Mammary epithelial cell (primary cell): ENCODE measurements at places on chromosomes 2 and 18. TPM values are rescaled to one million over a fixed set of nuclear protein-coding genes. Genes with fewer than 3 reads are reported as not detected.

PLEK gene
- 0.09 TPM in 1 of 2 replicates, not detected in the other for total RNA-seq

HOXD1 gene
- not detected in 2 replicates for total RNA-seq

AQP12B gene
- not detected for total RNA-seq

EHBP1 gene
- total RNA-seq = 46.0 TPM

SERPINB3 gene
- 0.75 and 2.4 TPM in 2 replicates for total RNA-seq

KCNG2 gene
- 0.17 TPM for total RNA-seq

LIMS3 gene
- total RNA-seq = 2.0 and 3.4 TPM in 2 replicates

ICOS gene
- total RNA-seq = not detected

CD28 gene
- not detected for total RNA-seq

TUBA4B gene
- total RNA-seq = not detected in 2 replicates

UGT1A5 gene
- 1.3 TPM for total RNA-seq

HOXD8 gene
- total RNA-seq = not detected

GCG gene
- total RNA-seq = not detected in 2 replicates

MFSD2B gene
- total RNA-seq = 0.69 TPM in 1 of 2 replicates, not detected in the other

ARL6IP6 gene
- 19.6 and 24.3 TPM in 2 replicates for total RNA-seq

OXER1 gene
- total RNA-seq = not detected in 2 replicates

IL36A gene
- not detected in 2 replicates for total RNA-seq

DSEL gene
- total RNA-seq = 4.8 and 9.0 TPM in 2 replicates

PLGLB1 gene
- total RNA-seq = 1.7 TPM

ANO7 gene
- 0.50 TPM for total RNA-seq

NEU2 gene
- total RNA-seq = not detected in 2 replicates

MROH2A gene
- total RNA-seq = not detected in 2 replicates

MDH1B gene
- 1.8 TPM for total RNA-seq

HK2 gene
- total RNA-seq = 13.0 TPM

CD207 gene
- not detected in 2 replicates for total RNA-seq

ACMSD gene
- total RNA-seq = not detected in 2 replicates

TMEM163 gene
- not detected for total RNA-seq

PRKAG3 gene
- total RNA-seq = not detected in 2 replicates

IL18RAP gene
- not detected for total RNA-seq

RGPD5 gene
- total RNA-seq = 47.3 and 53.4 TPM in 2 replicates

KCNIP3 gene
- total RNA-seq = 14.8 TPM

ECEL1 gene
- not detected in 2 replicates for total RNA-seq

EPB41L3 gene
- not detected in 2 replicates for total RNA-seq

CLEC4F gene
- not detected in 2 replicates for total RNA-seq

NT5C1B gene
- 0.17 TPM for total RNA-seq
